ENCODE measurements at places on chromosomes 4 and X. TPM values are rescaled to one million over a fixed set of nuclear protein-coding genes. Genes with fewer than 3 reads are reported as not detected.

Gene SFRP2
- 5.3 TPM for total RNA-seq

Gene MGAT4D
- total RNA-seq, result not detected

Gene ETDB
- not detected for total RNA-seq

Gene H2AZ1
- total RNA-seq, result 651 TPM

Gene NR3C2
- total RNA-seq, result 1.2 TPM

Gene TCEAL5
- total RNA-seq, result 4.2 TPM

Gene POLN
- total RNA-seq, result 2.5 TPM

Gene ZDHHC15
- total RNA-seq, result 2.2 TPM

Gene IQCM
- total RNA-seq, result not detected

Gene RTL9
- total RNA-seq, result not detected

Gene CYTL1
- 0.84 TPM for total RNA-seq

DNA sequence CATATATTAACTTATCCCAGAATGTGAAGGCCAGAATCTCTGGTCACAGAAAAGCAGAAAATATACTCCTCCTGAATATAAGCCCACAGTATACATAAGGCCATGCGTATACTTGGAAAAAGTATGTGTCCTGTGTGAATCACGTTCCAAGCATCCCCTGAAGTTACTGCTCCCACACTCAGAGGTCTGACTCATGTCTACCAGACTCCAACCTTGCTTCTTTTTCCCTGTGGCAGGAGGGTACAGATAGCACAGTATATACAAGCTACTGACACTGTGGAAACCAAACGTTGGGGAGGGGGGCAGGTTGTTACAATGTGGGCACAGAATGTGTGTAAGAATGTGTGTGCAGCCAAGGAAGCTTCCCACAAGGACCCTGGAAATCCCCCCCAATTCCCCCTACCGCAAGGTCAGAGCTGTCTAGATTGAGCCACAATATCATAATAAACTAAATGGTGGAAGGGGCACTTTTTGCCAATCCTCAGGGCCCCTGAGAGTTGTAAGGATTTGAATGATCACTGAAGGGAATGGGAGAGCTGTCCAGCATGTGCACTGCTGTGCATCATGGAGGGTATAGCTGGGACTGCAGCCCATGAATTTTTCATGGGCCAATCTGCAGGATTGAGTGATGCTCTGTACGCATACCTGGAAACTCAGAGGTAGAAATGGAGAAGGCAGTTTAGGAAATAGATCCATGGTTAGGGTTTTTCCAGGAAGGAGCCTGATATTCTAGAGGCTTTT, 7.4 kb upstream of the RELL1 start:
- no peaks in the 10 kb centered on the region for H3K36me3 ChIP-seq
- H3K4me1 ChIP-seq, result no peaks in the 10 kb centered on the region
- no peak overlapping the region for H3K27ac ChIP-seq
- H3K27me3 ChIP-seq, result no peaks in the 10 kb centered on the region
- no peak overlapping the region for H3K4me3 ChIP-seq

DNA sequence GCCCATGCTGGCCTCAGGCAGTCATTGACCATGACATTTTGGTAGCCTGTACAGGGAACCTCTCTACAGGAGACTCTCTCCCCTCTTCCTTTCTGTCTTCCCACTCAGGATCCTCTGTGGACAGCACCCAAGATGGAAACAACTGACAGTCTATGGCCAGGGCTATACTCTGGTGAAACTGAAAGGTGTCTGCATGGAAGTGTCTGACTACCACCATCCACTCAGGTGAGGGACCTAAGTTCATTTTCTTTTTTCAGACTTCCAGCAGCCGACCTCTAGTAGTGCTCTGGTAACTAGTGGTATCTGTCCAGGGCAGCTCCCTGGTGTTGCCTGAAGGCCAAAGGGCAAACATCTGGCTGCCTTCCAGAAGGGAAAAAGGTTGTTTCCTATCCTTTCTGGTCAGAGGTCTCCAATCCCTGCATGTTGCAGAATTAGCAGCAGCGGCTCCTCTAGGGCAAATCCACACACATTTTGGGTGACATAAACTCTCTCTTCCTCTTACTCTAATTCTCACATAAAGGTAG, 804.5 kb downstream of the C4orf33 start:
- no peaks in the 10 kb centered on the region for H3K4me1 ChIP-seq
- H3K36me3 ChIP-seq, result no peaks in the 10 kb centered on the region
- DNase-seq, result no peak
- no peak overlapping the region for H3K27ac ChIP-seq
- no peak overlapping the region for H3K4me3 ChIP-seq

DNA sequence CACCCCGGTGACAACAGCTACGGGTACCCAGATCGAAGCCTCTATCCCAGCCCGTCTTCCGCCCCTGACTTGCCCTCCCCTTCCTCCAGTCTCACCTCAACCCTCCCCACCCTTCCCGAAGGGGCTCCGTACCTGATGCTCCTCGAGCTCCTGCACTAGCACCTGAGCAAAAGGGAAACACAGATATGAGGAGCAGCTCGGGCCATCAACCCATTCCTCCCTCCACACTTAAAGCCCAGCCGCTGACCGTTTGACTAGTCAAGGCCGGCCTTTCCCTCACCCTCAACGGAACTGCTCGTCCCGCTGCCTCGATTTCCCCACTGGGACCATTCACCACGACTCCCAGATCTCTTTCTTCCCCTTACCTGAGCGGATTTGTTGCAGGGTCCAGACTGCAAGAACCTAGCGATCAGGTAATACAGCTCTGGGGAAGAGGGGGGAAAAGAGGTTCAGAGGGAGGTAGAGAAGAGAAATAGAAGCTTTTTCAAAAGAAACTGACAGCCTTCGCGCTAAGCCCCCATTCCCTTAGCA, 731 bp downstream of the BRWD3 start:
- peak; percentile 68 for DNase-seq
- peak overlapping the region; percentile 87 for H3K4me3 ChIP-seq
- no peaks in the 10 kb centered on the region for H3K4me1 ChIP-seq
- no peak overlapping the region for H3K27ac ChIP-seq
- no peaks in the 10 kb centered on the region for H3K27me3 ChIP-seq

DNA sequence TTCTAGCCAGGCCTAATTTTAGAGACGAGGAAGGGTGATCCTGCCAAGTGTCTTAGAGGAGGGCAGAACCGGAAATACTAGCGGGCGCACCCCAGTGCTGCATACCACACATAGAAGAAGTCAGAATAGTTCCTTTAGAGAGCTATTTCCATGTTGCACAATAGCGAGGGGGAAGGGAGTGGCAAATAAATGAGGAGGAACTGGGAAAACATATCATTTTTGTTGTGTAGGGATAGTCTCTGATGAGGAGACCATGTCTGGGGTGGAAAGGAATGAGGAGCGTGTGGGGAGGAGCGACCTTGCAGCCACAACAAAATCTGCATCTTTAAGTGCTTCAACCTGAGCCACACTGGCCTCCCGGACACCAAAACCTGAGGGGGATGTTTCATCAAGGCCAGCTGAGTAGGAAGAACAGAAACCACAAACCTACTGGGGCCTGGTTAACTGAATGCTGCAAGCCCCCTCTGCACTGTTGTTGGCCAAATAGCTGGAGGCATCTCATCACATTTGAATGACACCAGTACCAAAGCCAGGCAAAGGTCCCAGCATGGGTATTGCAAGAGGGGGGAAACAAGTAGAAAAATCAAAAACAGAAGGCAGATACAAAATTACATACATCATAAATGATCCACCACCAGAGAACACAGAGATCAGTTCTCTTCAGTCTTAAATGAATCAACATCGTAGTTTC, 26.7 kb upstream of the C1QTNF7 start:
- H3K27ac ChIP-seq, result no peak overlapping the region
- no peaks in the 10 kb centered on the region for H3K27me3 ChIP-seq
- no peak overlapping the region for H3K4me3 ChIP-seq

- no peak for DNase-seq
- no peak overlapping the region for H3K27ac ChIP-seq
- H3K4me3 ChIP-seq, result no peak overlapping the region
- no peaks in the 10 kb centered on the region for H3K4me1 ChIP-seq
- no peaks in the 10 kb centered on the region for H3K27me3 ChIP-seq
- H3K36me3 ChIP-seq, result no peaks in the 10 kb centered on the region
These were observed 46.7 kb upstream of the BTC start for GRCh38 chr4:74840936-74841509.

DNA sequence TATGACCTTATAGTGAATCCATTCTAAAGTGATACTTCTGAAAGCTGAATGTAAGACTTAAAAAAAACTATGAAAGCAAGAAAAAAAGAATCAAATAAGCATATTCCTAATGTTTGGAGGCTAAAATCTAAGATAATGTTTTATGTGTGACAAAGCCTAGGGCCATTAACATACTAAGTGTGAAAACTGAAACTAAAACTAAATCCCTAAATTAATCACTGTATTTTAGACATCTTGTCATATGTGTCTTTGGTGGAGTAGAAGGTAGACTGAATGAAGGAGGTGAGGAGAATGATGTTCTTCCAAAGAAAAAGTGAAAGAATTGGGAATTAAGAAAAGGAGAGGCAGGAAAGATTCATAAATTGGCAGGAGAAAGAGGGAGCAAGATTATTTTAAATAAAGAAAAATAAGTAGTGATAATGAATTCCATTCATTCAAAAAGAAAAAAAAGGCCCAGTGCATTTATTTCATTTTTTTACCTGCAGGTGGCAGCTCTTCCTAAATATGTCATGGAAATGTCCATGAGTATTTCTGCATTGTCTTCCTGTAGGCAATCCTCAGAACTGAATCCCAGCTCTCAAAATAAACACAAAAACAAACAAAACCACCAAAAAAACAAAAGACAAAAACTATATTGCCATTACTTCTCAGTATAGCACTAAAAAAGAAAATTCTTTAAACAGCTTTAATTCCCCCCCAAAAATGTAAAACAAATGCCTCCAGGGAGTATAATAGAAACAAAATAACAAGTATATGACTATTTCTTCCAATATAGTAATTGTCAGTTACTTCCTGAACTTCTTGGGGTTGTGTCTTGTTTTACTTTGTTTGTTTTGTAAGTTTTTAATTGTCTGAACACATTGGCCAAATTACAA, 17.0 kb upstream of the AP1AR start:
- H3K36me3 ChIP-seq, result no peaks in the 10 kb centered on the region
- H3K4me1 ChIP-seq, result no peaks in the 10 kb centered on the region
- DNase-seq, result no peak
- no peak overlapping the region for H3K27ac ChIP-seq

- H3K36me3 ChIP-seq, result no peaks in the 10 kb centered on the region
- no peak overlapping the region for H3K4me3 ChIP-seq
- peaks cover under 1% of the 10 kb centered on the region for H3K27me3 ChIP-seq
These were observed 40.9 kb upstream of the MSX1 start for GRCh38 chr4:4818415-4819212.

DNA sequence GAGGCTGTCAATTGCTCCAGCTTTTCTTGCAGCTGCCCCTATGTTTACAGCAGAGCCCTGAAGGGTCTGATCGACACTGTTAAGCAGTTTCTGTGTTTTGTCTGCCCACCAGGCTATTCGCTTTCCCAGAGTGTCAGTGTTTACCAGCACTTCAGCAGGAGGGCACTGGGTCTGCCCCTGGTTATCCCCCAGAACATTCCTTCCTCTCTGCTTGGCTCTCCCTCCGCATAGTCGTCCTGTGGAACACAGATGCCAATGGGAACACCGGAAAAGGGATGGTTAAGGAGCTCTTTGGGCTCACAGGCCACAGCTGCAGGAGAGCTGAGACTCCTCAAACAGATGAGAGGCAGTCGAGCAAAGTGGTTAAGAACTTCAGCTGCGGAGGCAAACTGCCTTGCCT, 71.3 kb upstream of the FBXW7 start:
- H3K27ac ChIP-seq, result no peak overlapping the region
- no peaks in the 10 kb centered on the region for H3K36me3 ChIP-seq
- peaks cover 11% of the 10 kb centered on the region for H3K4me1 ChIP-seq
- DNase-seq, result peak; percentile 78
- H3K27me3 ChIP-seq, result no peaks in the 10 kb centered on the region

DNA sequence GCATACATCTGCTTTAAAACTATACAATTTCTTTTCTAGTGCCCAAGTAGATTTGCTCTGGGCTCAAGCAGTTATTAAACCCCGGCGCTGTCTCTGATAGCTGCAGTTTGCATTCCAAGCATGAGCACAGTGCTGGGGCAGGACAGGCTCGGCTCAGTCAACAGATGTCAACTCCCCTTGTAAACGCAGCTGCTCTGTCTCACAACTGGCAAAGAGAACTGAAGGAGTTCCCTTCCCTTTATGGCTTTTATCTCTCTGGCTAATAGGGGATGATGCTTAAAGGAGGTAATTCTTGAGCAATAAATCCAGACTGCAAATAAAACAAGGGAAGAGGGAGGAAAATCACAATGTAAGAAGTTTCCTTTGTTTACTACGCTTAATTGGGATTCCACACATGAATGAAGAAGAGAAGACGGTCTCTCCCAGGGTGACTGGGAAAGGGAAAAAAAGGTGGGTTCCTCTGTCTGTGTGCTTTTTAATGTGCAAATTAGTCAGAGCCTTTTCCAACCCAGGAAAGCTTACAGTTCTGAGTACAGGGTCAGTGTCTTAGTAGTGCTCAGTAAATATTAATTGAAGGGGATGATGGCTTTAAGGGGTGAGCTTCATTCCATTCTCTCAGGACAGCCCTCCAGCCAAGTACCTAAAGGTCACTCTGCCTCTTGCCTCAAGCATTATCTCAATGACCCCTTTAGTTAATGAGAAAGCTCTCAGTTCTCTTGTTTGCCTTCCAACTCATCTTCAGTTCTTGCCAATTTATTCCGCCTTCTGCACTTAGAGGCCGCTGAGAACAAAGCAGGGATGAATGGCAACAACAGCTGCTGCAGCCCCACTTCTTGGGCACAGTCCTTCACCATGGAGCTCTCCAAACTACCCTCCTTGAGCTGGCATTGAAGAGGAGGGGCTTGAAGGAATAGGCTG, 155.7 kb upstream of the JADE1 start:
- no peak for DNase-seq
- no peaks in the 10 kb centered on the region for H3K27me3 ChIP-seq
- H3K27ac ChIP-seq, result peak overlapping the region; percentile 67
- H3K36me3 ChIP-seq, result no peaks in the 10 kb centered on the region
- H3K4me1 ChIP-seq, result no peaks in the 10 kb centered on the region
- H3K4me3 ChIP-seq, result peak overlapping the region; percentile 77

GRCh38 chr4:182248295-182248694, 5.1 kb downstream of the TENM3 start:
- no peak overlapping the region for H3K27ac ChIP-seq
- no peak overlapping the region for H3K4me3 ChIP-seq
- DNase-seq, result no peak
- H3K4me1 ChIP-seq, result peaks cover 15% of the 10 kb centered on the region

- H3K27ac ChIP-seq, result no peak overlapping the region
- H3K4me1 ChIP-seq, result no peaks in the 10 kb centered on the region
- H3K4me3 ChIP-seq, result no peak overlapping the region
- no peaks in the 10 kb centered on the region for H3K36me3 ChIP-seq
- H3K27me3 ChIP-seq, result no peaks in the 10 kb centered on the region
These were observed 43.5 kb downstream of the CHRNA9 start for GRCh38 chr4:40378619-40379018.

GRCh38 chr4:2689114-2689513, 67.0 kb downstream of the TNIP2 start:
- no peak for DNase-seq
- no peaks in the 10 kb centered on the region for H3K4me1 ChIP-seq
- H3K36me3 ChIP-seq, result peaks cover 74% of the 10 kb centered on the region
- no peak overlapping the region for H3K4me3 ChIP-seq
- H3K27ac ChIP-seq, result no peak overlapping the region

- H3K4me1 ChIP-seq, result peaks cover 6% of the 10 kb centered on the region
- no peaks in the 10 kb centered on the region for H3K36me3 ChIP-seq
- DNase-seq, result no peak
- no peak overlapping the region for H3K4me3 ChIP-seq
These were observed 164.3 kb downstream of the GABRB1 start for GRCh38 chr4:47195706-47196105.

GRCh38 chr4:68498413-68499007, 51.2 kb downstream of the TMPRSS11E start:
- DNase-seq, result peak; percentile 86
- H3K4me3 ChIP-seq, result no peak overlapping the region
- H3K4me1 ChIP-seq, result no peaks in the 10 kb centered on the region
- H3K27me3 ChIP-seq, result no peaks in the 10 kb centered on the region
- no peak overlapping the region for H3K27ac ChIP-seq

All from endodermal cell (in vitro differentiated cells).